ENCODE measurements at places on chromosomes 4 and X. TPM values are rescaled to one million over a fixed set of nuclear protein-coding genes. Genes with fewer than 3 reads are reported as not detected.

- DNase-seq: no peak
These were observed 325.4 kb upstream of the SMIM31 start for GRCh38 chr4:164428561-164428960.

DNA sequence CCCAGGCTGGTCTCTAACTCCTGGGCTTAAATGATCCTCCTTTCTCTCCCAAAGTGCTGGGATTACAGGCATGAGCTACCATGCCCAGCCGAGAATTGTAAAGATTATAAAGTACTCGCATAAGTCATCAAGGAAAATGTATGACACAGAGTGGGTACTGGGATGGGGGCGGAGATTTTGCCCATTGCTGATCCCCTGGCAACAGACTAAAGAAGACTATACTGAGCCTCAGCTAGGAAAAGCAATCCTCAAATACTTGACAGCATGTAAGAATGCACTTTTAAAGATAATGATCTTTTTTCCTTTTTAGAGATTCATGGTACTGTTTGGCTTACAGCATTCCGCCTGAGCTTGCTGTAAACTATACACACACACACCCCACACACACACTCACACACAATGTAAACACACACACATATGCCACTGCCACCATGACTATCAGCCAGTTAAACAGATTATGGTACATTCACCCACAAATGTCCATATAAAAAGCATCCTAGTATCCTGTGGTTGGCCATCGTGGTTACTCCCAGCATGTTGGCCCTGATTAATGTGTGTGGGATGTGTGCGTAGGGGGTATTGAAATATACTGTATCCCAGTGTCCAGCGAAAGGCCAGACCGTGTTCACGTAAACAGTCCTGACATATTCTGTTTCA is 113.0 kb downstream of the AMELX start:
- no peak for DNase-seq

GRCh38 chrX:20913760-20914159 is 460.5 kb upstream of the CNKSR2 start:
- no peak for DNase-seq

GRCh38 chr4:1168191-1169101 is 3.9 kb downstream of the SPON2 start:
- DNase-seq: no peak

DNA sequence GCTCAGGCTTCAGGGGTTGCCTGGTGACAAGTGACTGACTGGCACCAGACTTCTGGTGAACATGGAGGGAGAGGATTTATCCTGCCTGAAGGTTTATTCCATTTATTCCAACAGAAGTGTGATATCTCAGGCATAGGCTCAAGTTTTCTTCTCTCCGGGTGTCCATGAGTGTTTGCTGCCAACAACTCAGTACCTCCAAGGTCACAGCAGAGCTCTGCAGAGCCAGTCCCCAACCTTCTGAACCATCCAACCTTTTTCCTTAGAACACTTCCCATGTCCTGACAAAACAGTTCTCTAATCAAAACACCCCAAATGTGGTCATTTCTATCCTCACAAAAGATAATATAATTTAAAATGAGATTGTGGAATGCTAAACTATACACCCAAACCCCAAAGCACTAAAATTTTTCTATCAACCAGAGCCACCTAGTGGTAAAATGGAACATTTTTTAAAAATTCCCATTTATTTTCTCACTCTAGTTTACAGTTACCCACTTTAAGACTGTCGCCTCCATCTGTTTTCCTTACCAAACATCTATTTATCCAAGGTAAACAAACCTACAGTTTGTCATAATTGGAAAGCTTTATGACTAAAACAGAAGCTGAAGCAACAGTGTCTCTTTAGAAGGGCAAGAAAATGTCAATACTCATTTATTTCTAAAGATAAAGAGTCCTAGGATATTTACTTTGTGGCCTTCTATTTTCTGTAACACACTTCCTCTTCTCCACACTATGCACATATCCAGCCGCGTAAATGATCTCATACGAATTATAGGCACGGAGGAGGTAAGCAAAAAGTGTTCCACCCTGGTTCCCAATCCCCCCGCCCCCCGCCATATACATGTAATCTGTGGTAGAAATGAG is 39.5 kb downstream of the TMEM154 start:
- no peak for DNase-seq

DNA sequence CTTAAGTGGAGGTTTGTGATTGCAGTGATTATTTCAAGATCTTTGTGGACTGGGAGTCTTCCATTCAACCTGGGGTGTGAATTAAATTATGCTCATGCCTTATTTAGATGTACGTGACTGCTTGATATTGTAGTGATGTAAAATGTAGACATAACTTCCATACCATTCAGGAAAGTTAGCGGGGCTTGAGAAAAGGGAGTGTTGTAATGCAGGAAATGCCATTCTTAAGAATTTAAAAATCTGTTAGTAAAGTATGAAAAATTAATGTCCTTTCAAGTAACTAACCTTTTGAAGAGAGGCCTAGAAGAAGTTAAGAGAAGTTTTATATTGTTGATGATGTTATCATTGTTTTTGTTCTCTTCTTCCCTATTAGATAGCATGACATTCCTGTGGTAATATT is 318.2 kb downstream of the CCSER1 start:
- no peak for DNase-seq

DNA sequence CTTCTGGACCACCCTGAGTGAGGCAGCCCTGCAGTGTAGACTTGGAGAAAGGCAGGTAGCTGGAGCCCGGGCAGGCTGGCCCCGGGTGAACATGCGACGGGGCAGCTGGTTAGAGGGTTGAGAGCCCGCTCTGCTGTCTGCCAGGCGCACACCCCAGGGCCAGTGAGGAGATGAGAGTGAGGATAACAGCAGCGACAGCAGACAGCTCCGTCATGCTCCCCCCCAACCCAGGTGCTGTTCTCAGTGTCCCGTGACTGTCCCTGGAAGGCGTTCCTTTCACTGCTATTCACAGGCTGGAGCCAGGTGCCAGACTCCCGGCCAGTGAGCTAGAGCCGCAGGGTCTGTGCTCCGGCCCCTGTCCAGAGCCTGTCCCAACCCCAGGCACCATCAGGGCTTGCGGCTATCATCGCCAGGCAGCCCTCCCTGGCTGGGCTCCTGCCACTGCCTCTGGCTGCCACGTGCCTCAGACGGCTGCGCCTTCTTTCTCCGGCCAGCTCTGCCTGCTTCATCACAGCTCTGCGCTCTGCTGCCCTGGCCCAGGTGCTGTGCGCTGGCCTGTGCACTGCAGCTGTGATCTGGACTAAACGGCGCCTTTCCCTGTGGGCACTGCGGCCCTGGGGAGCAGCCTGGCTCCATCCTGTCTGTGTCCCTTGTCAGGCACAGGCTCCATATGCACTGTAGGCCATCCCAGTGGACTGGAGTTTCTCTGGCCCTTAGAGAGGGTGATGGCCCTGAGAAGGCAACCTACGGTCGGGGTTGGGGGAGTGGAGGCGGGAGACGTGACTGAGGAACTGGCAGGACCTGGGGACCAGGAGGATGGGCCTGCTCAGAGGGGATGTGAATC is 19.8 kb downstream of the NSG1 start:
- no peak for DNase-seq

GRCh38 chrX:31190221-31190975 is 118.6 kb upstream of the FTHL17 start:
- DNase-seq: no peak

- no peak for DNase-seq
These were observed 92.4 kb upstream of the AP1S2 start for GRCh38 chrX:15946783-15947580.

- DNase-seq: no peak
These were observed 170.3 kb upstream of the MAMLD1 start for GRCh38 chrX:150192816-150193215.

- no peak for DNase-seq
These were observed 91.1 kb upstream of the KIT start for GRCh38 chr4:54566608-54567007.

DNA sequence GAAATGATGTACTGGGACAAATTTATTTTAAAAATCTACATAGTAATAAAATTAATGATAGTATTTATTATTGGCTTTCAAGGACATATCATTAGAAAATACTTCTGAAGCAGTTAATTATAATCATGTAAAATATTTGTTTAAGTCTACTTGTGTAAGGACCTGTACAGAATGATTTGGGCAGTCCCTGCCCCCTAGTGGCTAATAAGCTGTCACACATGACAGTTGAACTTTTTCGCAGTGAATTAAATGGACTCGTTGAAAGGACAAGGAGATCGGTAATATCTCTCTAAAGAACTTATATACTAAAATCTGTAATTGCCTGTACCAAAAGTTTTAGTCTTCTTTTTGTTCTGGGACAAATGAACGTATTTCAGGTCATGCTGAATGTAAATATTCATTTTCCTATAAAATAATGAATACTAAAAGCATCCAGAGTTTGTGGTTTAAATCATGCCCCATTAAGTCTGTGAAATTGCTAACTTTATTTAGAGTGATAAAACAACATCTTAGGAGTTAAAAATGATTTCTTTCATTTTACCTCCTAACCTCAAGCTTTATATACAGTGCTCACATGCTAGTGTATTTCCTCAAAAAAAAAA is 13.6 kb downstream of the EXOC1 start:
- DNase-seq: no peak

GRCh38 chrX:107537815-107538214 is 88.4 kb downstream of the FRMPD3 start:
- no peak for DNase-seq

GRCh38 chr4:158816955-158817354 is 48.1 kb downstream of the FNIP2 start:
- DNase-seq: no peak

GRCh38 chr4:139242511-139243051 is 37.4 kb downstream of the MGARP start:
- no peak for DNase-seq

GRCh38 chr4:7854697-7855370 is 84.8 kb downstream of the AFAP1 start:
- DNase-seq: no peak

DNA sequence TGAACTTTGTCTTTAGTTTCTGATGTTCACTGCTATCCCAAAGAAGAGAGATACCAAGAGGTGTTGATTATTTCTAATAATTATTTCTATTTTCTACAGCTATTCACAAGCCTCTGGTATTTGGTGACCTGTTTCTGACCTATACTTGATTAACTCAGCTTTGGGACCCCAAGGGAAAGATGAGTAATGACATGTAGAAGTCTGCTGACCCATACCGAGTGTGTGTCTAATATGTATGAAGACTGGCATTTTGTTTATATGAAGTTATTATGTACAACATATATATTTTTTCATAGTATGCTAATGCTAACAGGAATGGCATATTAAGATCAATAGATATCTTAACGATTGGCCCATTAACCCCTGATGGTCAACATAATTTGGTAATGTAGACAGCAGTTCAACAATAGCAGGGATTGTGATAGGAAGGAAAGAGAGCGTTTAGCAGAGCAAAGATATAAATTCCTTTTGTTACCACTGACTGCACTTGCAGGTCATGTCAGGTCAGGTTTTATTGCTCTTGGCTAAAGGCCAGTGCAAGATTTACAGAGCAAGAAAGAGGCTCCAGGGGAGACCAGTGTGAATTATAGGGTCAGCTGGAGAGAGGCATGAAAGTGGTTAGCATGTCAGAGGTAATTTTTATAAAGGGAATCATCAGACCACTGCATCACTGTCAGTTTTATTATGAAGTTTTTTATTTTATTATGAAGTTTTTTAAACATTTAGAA is 94.7 kb upstream of the DIPK2B start:
- DNase-seq: no peak

GRCh38 chr4:181213551-181213950 is 1029.7 kb upstream of the TENM3 start:
- DNase-seq: no peak

GRCh38 chr4:53011259-53011905 is 149.3 kb downstream of the RASL11B start:
- DNase-seq: no peak

GRCh38 chr4:109298279-109299010 is 4.0 kb downstream of the COL25A1 start:
- DNase-seq: no peak

GRCh38 chr4:17427991-17428390 is 83.9 kb downstream of the QDPR start:
- no peak for DNase-seq

DNA sequence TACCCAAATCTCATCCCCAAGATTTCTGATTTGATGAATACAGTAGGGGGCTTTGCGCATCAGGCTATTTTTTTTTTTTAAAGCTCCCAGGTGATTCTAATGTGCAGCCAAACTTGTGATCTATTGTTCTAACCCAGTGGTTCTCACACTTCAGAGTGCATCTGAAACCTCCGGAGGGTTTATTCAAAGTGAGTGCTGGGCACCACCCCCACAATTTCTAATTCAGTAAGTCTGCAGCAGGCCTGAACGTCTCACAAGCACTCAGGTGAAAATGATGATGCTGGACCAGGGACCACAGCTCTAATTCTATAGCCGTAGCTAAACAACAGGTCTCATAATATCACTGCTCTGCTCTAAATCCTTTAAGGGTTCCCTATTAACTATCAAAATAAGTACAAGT is 211.4 kb downstream of the FMR1NB start:
- no peak for DNase-seq

- DNase-seq: no peak
These were observed 338.1 kb downstream of the BCOR start for GRCh38 chrX:39759526-39760224.

DNA sequence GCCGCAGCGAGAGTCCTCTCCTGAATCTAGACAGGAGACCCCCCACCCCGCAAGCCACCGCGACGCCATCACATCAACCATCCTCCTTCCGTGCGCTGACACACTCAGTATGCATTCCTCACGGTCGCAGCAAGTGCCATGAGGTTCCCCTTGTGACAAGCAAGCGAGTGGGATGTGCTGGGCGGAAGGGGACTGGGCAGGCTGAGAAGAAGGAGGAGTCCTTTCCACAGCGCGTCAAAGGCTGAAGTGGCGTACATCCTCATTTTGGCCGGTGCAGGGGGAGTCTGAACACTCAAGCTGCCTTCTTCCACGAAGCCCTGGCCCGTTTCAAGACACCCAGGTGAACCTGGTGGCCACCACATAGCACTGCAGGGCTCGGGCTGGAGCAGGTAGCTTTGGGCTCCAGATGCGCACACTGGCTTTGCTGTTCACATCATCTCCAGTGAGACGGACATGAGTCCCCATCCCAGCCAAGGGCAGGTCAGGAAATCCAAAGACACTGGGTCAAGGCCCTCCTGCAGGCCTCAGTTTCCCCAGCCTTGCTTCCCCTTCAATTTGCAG is 30.4 kb downstream of the CCNQ start:
- DNase-seq: no peak

GRCh38 chr4:72449705-72450104 is 119.3 kb downstream of the ADAMTS3 start:
- no peak for DNase-seq

DNA sequence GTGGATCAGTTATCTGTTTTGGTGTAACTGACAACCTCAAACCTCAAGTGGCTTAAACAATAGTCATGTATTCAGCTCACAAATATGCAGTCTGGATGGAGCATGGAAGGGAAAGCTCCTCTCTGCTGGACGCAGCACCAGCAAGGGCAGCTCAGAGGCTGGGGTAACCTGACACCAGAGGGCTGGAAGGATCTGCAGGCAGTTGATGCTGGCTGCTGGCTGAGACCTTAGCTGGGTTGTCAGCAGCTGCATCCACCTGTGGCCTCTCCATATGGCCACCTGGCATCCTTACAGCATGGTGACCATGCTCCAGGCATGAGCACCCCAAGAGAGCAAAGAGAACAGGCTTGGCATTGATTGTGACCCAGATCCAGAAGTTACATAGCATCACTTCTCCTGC is 46.7 kb downstream of the ENPP6 start:
- DNase-seq: no peak

The NLGN4X gene
- total RNA-seq: 56.8 TPM

The AMOT gene
- total RNA-seq: 75.0 TPM

The GABRB1 gene
- total RNA-seq: 115 TPM

The GLRA3 gene
- total RNA-seq: 24.8 TPM

The CLTRN gene
- total RNA-seq: 0.36 TPM

The PWWP3B gene
- 17.4 TPM for total RNA-seq

The XKRX gene
- 0.76 TPM for total RNA-seq

Measured in dorsolateral prefrontal cortex (tissue), 122 donors.